ENCODE measurements at places on chromosomes 12 and 14.

GRCh38 chr12:125966641-125967040 is 901.4 kb downstream of the AACS start:
- no peak for DNase-seq

DNA sequence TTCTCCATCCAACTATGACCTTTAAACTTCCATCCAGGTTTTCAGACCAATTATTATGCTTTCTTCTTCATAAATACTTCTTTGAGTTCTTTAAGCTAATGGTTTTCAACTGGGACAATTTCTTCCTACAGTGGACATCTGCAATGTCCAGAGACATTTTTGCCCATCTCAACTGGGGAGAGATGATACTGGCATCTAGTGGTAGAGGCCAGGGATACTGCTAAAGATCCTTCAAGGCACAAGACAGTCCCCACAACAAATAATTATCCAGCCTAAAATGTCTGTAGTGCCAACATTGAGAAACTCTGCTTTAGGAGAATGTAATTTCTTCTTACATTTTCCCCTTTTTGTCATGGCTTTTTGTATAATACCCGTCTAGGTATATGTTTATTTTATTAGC is 10.6 kb downstream of the TRHDE start:
- no peak for DNase-seq

GRCh38 chr14:68840454-68840853 is 47.6 kb upstream of the ZFP36L1 start:
- DNase-seq, result no peak

DNA sequence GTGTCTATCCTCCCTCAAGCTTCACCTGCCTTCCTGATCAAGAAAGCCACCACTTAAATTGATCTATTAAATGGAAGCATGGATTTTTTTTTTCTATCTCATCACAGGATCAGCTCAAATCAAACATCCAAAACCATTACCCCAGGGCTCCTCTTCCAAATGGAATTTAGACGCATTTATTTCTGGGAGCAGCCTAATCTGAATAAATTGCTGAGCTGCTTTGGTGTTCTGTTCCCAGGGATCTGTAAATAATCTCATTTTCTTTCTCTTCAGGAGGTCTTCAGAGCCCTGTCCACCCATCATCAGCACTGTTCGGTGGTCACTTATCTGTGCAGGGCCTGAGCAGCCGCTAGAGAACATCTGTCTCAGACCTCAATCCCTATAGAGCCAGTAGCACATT is 695.4 kb upstream of the TMEM132C start:
- DNase-seq, result no peak

All from cerebellum (tissue), 4 donors.